ENCODE measurements at places on chromosomes 2 and 18. TPM values are rescaled to one million over a fixed set of nuclear protein-coding genes. Genes with fewer than 3 reads are reported as not detected.

MAL gene
- 1.7 TPM for total RNA-seq

GRCh38 chr2:3302751-3303582 is 74.7 kb downstream of the EIPR1 start:
- DNase-seq, result no peak

DNA sequence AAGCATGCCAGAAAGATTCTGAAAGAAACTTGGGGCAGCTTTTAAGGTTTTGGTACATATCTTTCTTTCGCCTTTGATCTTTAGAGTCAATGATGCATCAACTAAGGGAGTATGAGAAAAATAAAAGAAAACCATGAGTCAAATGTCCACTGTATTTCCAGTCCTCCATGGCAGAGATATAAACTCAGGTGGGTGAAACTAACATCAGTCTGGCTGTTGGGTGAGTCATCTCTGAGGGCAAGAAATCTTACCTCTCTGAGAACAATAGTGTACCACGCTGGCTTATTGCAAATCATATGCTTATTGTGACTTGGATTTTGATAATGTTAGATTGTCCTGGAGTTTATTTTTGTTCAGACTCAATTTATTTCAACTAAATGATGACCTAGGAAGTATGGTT is 521.0 kb downstream of the PLCL1 start:
- DNase-seq, result no peak

DNA sequence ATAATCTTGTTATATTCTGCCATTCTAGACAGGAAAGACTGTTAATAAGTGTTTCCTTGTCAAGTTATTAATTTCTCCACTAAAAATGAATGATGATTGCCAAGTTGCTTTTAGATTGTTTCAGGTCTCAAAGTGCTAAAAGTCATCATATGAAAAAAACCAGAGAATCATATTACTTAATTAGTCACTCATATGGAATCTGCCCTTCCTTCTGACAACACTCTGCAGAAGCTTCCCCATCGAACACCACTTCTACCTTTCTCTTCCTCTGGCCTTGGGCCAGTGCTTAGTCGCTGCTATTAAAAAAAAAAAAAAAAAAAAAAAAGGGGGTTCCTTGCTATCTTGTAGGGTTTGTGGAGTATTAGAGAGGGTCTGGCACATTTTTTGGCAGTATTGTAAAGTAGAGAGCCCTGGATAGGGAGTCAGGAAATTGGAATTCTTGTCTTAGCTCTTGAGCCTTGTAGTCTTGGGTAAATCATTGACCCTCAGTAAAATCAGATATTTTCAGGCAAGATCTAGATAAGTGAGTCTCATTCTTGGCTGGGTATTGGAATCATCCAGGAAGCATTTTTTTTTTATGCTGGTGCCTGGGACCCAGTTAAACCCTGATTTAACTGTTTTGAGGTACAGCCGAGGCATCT is 141.7 kb upstream of the CCDC68 start:
- DNase-seq, result no peak

DNA sequence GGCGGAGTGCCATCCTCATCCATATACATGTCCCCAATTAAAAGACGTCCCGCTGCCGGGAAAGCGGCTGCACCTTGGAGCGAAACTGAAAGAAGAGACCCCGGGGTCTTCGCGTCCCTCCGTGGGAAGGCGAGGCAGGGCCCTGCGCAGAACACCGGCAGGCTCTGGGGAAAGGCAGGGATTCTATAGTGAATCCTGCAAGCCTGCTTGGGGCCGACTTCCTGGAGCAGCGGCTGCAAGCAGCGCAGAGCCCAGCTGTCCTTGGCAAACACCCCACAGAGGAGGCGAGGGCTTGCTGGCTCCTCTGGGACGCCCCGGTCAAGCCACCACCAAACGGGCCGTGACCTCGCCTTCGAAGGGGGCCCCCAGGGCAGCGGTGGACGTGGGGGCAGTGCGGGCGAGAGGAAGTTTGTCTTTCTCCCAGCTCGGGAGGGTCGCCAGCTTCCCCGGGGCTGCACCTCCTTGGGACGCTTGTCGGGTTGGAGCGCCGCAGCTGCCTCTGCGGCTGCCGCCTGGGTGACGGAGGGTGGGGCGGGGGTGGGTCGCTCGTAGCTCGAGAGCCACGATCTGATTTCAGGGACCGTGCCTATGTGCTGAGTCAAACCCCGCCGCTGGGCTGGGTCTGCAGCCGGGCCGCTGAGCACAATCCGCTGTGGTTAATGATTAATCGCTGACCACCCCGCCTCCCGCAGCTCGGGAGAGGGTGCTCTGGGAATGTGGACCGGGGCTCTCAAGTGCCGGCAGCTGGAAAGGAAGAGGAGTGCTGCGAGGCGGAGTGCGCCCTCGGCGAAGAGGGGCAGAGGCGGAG is 486 bp upstream of the GPR39 start:
- DNase-seq, result peak; percentile 48

- DNase-seq, result no peak
Observed at GRCh38 chr18:12030670-12031069, 49.4 kb downstream of the IMPA2 start.

UGT1A8 gene
- total RNA-seq, result not detected

TCF7L1 gene
- total RNA-seq, result 37.1 TPM

GRCh38 chr2:12761104-12761503 is 44.4 kb downstream of the TRIB2 start:
- DNase-seq, result no peak

TWIST2 gene
- 28.1 TPM for total RNA-seq

GRCh38 chr18:34647251-34647650 is 62.8 kb upstream of the DTNA start:
- no peak for DNase-seq

TUBA3E gene
- not detected for total RNA-seq

IL1RN gene
- total RNA-seq, result not detected

METAP1D gene
- 7.9 TPM for total RNA-seq

DNA sequence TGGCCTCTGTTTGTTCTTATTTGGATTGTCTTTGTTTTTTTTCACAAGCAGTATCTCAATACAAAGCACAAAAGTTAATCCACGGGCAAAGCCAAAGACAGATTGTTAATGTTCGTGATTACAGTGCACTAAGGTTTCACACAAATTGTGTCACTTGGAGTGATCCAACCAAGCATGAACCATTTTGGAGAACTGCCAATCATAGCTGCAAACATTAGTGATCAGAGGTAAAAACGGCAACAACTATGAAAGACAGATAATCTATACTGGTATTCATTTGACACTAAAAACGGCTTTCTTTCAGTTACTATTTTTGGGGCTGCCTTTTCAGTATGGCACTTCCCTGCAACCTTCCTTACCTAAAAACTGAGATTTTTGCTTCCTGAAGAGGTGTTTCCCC is 213.1 kb upstream of the GULP1 start:
- no peak for DNase-seq

- DNase-seq, result no peak
Observed at GRCh38 chr18:11754979-11755378, 65.9 kb downstream of the GNAL start.

DNA sequence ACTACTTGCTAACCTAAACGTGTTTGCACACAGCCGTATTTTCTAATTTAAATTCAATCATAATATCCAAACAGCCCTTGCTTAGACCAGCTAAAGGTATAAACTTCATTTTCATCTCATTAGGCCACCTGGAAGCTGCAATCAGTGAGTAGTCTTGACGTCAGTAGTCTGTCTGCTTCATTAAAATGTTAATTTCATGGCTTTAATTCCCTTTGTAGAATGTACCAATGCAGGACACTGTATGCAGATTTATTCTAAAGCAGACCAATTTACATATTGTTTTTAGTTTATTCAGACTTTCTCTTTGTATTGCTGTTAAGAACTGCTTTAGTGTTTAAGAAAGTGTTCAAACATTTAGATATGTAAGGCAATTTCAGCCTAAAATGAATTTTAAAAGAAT is 158.2 kb downstream of the LCLAT1 start:
- DNase-seq, result no peak

- DNase-seq, result no peak
Observed at GRCh38 chr2:203787979-203788378, 79.6 kb upstream of the CTLA4 start.

- DNase-seq, result peak; percentile 38
Observed at GRCh38 chr18:9993521-9994025, 79.8 kb downstream of the VAPA start.

DNA sequence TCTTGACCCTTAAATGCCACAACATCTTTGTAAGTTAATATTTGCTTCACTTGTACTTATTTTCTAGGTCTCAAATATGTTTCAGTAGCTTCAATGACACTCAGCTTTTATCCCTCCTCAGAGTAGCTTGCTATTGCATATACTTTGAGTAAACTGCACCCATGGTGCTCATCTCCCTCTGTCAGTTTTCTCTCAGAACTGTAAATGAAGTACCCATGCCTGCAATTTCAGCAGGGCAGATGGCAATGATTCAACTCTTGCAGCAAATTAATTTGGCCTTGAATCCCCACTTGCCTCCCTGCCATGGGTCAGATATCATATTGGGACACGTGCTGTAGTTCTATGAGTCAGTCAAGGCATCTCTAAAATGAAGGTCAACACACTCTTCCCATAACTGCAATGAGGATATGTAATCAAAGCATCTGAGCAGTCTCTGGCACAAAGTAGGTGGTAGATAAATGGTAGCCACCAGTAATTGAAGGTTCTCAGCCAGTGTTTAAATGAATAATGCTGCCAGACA is 225.8 kb downstream of the PIEZO2 start:
- DNase-seq, result no peak

GRCh38 chr2:10947446-10948187 is 35.9 kb downstream of the KCNF1 start:
- no peak for DNase-seq

DNA sequence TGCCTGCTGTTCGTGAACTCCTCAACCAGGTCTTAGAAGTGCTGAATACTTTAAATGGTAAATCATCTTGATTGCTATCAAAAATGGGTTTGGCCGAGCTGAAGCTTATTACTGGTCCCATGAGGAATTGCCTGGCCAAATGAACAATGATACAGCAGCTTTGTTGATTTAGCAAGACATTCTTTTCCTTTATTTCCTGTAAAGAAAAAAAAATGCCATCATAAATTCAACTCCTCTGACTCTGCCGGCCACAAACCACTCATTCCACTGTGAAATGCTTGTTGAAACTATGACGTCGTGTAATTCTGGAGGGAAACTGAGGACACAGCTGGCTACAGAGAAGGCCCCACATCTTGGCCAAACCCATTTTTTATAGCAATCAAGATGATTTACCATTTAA is 74.2 kb upstream of the ID2 start:
- no peak for DNase-seq

SLC5A7 gene
- total RNA-seq, result 0.28 TPM

- DNase-seq, result no peak
Observed at GRCh38 chr18:3263132-3263700, 1.3 kb downstream of the MYL12B start.

DNA sequence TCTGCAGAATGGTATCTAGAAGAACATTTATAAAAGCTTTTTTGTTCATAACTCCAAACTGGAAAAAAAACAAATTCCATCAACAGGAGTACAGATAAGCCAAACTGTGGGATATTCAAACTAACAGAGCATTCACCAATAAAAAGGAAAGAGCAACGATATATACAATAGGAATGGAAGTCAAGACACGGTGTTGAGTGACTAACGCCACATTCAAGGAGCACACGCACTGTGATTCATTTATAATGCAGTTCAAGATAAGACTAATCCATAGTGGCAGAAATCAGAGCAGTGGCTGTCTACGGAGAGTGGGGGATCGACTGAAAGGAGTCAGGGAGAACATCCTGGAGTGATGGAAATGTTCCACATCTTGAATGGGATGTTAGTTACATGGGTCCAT is 70.7 kb downstream of the CABYR start:
- no peak for DNase-seq

ABCG5 gene
- total RNA-seq, result not detected

DNA sequence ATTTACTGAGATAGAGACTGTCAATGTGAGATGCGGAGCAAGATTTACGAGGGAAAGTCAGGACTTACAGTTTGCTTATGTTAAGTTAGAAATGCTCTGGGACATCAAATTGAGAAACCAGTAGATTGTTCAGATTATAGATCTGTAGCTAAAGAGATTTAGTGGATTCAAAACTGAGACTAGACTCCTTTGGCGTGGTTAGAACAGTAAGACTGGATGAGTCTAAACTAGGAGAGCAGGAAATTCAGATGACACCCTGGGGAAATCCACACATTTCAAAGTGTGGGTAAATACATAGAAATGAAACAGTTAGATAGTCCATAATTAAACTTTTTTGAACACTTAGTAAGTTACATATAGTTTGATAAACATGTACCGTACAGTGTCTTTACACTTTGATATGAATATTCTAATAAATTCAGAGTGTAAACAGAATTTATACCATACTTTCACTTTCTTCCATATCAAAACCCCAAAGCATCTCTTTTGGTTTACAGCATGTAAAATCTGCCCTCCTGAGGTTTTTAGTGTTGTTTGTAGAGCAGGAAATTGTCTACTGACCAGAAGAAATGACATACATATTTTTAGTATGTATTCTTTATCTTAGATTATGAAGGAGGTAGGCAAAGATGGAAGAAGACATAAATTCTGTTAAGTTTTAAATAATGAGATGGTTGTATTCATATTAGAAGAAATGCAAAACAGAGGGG is 231.5 kb downstream of the NYAP2 start:
- no peak for DNase-seq

GRCh38 chr2:237290261-237290660 is 123.7 kb downstream of the COL6A3 start:
- DNase-seq, result peak; percentile 93

DNA sequence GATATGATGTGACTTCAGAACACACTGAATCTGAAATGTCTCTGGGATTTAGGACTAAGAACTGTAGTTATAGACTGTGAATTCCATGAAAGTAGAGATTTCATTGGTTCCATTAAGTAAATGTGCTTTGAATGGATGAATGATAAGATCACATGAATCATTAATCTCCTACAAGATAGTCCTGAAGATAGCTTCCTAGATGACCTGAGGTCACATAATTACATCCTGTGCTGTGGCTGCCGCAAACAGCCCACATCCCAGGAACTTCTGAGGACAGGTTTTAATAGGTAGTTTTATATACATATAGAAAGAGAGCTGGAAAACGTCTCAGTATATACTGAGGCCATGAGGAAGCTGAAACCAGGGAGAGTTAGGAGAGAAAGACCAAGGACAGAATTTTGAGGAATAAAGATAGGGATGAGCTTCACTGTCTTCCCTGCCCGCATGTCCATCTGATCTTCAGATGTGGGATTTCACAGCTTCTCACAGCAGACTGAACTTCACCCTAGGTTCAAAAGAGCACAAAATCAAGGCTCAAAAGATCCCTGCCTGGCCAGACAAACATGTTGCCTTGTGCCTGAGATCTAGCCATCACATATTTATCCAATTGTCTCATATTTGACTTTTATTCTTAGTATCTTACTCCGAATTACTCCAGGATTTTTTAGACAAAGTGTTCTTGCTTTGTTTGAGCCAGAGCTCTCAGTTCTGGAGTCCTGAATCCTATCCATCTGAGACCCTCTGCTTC is 188.2 kb downstream of the IRS1 start:
- DNase-seq, result no peak

LANCL1 gene
- total RNA-seq, result 42.1 TPM

DNA sequence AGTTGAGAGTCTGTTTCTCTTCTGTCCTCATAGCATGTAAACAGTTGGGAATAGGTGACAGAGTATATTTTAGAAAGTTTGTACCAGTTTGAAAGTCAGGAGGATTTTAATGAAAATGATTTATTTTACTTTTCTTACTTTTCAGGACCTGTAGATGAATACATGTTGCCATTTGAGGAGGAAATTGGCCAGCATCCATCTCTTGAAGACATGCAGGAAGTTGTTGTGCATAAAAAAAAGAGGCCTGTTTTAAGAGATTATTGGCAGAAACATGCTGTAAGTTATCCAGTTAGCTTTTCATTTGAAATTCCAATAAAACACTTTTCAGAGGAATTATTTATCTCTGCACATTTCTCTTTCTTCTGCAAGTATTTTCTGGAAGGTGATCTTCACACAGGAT is 81.1 kb downstream of the ACVR2A start:
- DNase-seq, result no peak

COL4A4 gene
- 2.6 TPM for total RNA-seq

GRCh38 chr2:86420913-86421312 is 20.3 kb upstream of the KDM3A start:
- DNase-seq, result no peak
